ENCODE measurements at places on chromosomes 3 and 15. TPM values are rescaled to one million over a fixed set of nuclear protein-coding genes. Genes with fewer than 3 reads are reported as not detected.

- no peak for DNase-seq
These were observed 650 bp downstream of the PYGO1 start for GRCh38 chr15:55587321-55588069.

DNA sequence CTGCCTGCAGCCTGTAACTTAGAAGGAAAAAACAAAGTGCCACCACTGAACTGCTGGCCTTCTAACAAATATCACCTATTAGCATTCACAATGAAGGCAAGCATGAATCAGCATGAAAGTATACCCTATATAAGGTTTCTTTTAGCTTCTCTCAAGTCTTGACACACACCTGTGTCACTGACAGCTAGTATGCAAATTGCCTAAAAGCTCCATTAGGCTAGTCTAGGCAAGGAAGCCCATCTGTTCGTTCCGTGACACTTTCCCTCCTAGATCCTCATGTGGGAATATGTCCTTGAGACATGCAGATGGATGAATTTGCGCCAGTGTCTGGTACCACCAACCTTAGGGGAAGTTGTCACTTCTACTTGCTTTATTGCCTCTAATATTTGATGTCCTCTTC lies 129.3 kb downstream of the RBMS3 start:
- no peak for DNase-seq

GRCh38 chr15:25674913-25675312 lies 188.2 kb downstream of the ATP10A start:
- no peak for DNase-seq

DNA sequence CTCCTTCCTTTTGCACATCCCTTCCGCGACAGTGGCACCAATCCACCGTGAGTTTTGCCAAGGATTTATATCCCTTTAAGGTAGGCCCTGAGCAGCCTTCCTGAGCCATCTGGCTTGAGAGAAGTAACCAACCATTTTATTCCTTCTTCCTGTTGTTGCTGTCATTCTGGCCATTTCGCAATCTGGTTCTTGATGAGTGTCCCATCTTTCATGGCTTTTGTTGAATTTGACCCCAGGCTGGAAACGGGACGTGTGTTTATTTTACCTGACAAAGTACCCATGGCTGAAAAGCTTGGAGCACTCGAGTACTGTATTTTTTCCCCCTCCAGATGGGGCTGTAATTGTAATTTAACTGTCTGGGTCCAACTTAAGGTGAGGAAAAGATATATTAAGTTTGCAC lies 173.4 kb downstream of the WNT5A start:
- no peak for DNase-seq

- DNase-seq: no peak
These were observed 49.9 kb upstream of the CCDC174 start for GRCh38 chr3:14601692-14602005.

DNA sequence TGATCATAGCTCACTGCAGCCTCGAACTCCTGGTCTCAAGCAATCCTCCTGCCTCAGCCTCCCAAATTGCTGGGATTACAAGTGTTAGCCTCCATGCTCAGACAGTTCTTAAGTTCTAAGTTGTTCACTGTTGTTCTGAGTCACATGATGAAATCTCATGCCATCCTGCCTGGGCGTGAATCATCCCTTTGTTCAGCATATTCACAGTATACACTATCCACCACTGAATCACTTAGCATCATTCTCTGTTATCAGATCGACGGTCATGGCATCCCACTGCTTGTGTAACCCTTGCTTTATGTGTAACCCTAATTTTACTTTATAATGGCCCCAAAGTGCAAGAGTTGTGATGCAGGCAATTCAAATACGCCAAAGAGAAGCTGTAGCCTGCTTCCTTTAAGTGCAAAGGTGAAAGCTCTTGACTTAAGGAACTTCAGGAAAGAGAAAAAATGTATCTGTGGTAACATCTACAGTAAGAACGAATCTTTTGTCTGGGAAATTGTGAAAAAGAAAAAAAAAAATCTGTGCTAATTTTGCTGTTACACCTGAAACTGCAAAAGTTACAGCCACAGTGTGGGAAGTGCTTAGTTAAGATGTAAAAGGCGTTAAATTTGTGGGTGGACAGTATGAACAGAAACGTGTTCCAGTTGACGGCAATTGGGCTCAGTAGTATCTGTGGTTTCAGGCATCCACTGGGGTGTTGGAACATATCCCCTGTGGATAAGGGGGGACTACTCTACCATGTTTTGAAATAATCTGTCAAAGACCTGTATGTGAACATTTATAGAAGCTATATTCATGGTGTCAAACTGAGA lies 80.6 kb downstream of the PCOLCE2 start:
- no peak for DNase-seq

DNA sequence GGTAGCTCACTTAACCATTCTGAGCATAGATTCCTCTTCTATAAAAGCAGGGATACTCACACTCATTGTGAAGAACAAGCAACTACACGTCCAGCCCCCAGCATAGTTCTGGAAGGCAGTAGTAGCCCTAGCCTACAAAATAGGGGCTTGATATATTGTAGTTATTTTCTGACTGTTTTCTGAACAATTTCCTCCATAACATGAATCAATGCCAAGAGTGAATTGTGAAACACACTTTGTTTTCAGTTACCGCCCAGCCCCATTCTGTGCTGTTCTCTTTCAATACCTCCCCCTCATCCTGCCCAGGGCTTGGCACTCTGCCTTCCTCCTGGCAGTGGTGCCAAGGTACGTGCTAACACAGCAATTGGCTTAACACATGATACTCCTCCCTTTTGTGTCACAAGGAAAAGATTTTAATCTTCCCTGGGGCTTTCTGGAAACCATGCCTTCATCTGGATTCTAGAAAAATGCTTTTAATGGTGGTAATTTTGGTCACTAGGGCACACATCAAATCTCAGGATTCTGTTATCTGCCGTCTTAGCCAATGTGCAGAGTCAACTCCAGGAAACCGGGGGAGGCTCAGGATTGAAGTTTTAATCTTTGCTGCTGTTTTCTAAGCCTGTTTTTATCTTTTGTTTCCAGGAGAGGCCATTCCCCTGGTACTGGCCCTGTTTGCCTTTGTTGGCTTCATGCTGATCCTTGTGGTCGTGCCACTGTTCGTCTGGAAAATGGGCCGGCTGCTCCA lies 37.2 kb downstream of the IL20RB start:
- DNase-seq: no peak

DNA sequence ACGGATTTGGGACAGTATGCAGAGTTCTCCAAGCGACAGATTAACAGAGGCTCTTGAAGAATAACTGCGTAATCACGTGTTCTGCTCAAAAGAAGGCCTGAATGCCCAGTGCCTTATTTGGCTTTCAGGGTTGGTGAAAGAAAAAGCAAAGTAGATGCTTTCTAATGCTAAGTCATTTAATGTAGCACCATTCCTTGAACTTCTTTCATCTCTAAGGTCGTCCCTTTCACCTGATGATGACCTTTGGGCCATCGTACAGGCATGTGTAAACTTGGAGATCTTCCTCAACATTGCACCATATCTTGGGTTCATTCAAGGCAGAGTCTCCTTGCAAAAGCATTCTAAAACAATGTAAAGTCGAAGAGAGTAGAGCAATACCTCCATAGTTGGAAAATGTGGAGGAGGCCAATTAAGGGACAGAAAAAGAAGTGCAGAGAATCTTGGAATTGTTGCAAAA lies 48.9 kb downstream of the TMEM44 start:
- DNase-seq: no peak

DNA sequence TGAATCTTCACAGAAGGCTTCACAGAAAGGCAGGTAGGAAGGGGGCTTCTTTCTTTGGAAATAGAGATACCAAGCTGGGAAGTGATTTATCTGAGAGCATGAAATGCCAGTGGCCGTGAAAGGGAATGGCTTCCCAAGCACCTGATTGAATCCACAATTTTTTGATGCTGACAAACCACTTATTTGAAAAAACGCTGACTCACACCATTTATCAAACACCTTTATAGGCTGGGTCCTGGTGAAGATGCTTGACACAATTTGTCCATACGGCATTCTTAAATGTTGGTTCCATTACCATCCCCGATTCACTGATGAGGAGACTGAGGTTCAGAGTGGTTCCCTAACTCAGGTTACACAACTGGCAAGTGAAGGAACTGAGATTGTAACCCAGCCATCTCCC lies 64.1 kb upstream of the POMGNT2 start:
- no peak for DNase-seq

- no peak for DNase-seq
These were observed 21.4 kb downstream of the ZDHHC19 start for GRCh38 chr3:196189566-196190347.

DNA sequence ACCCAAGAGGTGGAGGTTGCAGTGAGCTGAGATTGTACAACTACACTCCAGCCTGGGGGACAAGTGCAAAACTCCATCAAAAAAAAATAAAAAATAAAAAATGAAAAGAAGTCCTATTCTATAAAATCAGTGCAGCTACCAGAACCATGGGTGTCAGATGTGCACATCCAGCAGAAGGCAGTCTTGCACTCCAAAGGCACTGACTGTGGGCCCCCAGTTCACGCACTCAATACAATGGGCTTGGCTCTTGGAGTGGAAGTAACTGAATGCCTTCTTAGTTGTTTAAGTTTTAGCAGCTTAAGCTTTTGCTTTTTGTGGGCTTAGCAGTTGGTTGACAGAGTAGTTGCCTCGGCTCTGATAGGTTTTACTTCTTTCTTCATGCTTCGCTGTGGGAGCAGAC lies 141.4 kb downstream of the AGBL1 start:
- no peak for DNase-seq

GRCh38 chr15:36332301-36332700 lies 247.1 kb upstream of the CDIN1 start:
- DNase-seq: no peak

- peak; percentile 90 for DNase-seq
These were observed at the start of gene ZNF620 for GRCh38 chr3:40505599-40506462. Gene ZNF620, plus strand, starts transcription at chr3:40506039. Its CDS starts 314 bp downstream, at chr3:40506353.

DNA sequence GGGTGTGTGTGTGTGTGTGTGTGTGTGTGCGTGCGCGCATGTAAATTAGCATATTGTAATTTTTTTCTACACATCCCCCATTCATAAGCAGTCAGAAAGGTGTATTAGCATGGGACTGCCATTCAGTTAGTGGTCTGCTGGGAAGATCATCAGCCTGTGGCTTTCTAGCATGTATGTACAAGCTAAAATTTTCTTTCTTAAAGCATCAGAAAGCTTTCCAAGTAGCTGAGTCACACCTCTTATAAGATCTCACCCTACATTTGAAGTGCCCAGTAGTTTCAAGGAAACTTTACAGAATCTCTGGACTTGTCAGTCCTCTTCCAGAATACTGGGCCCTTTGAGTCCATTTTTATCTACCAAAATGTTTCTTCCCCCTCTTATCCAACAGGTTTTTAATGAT lies 411.4 kb upstream of the TPRG1 start:
- DNase-seq: no peak

DNA sequence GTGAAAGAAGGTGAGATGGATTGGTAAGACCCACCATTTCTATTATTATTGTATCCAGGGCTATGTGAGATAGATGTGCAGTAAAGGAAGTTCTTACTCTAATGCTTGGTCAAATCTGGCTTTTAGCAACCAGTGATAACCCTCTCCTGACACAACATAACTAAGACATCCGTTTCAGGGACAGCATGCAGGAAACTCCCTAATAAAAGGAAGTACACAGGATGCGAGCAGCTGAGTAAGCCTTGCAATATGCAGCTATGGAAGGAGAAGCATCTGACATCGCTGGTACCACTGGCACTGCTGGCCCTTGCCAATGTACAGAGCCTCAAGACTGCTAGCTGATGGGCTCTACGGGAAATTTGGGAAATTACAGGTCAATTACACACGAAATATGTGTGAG lies 662.3 kb downstream of the NR2F2 start:
- DNase-seq: no peak

GRCh38 chr3:139226731-139227130 lies 117.1 kb upstream of the MRPS22 start:
- DNase-seq: no peak

DNA sequence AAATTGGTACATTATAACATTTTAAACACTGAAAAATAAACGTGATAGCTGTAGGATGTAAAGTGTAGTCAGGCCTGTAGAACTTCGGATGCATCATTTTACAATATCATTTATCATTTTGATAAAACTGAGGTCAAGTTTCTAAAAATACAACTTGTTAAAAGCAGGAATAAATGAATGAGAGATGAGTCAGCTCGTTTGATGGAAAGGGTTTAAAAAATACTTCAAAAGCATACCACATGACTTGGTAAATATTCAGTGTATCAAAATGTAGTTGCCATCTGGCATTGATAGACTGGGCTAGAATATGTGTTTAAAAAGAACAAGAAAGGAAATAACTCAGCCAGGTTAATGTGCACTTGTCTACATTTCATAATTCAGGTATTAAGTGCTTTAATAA lies 357.0 kb downstream of the TIGIT start:
- DNase-seq: no peak

DNA sequence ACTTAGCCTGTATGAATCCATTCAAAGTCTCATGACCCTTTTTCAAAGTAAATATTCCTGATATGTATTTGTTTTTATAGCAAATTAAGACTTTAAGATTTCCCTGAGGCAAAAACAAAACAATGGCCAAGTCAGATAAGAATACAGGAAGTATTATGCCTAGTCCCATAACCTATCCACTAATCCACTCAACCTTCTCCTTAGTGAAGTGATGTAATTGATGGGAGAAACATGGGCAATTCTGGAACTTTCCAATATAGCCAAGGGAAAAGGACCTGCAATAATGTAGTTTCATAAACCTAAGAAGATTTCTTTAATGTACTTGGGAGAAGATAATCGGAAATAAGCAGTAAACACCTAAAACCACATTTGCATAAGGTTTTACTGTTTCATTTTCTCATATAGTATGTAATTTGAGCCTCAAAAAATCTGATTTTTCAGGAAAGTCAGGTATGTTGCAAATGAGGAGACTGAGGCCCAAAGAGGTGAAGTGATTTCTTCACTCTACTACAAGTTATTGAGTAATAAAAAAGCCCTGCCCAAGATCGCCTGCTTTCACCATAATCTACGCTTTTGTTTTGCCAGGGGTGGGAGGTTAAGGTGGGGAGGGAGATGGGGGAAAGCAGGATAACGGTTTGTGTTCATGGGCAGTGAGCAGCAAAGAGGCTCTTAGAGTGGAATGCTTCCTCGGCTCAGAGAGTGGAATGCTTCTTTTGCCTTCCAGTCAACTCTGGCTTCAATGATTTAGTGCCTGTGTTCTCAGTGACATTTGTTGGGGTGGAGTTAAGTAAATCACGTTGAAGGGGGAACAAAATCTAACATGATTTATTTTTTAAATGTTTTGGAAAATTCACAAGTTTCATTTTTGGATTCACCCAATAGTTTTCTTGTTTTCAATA lies 95.0 kb upstream of the FNDC3B start:
- DNase-seq: no peak

ZCWPW2 gene
- total RNA-seq: 1.2 TPM

TRH gene
- not detected for total RNA-seq

DYNLT2B gene
- total RNA-seq: 19.5 TPM

TIGIT gene
- total RNA-seq: not detected

RPS17 gene
- total RNA-seq: 1,309 TPM

NMB gene
- 4.7 TPM for total RNA-seq

HRG gene
- total RNA-seq: not detected

GOLGA8Q gene
- total RNA-seq: 1.6 TPM

TERC gene
- 1.5 TPM for total RNA-seq

CNTN4 gene
- 51.4 TPM for total RNA-seq
